Tibial nerve (tissue), 4 donors: ENCODE measurements at places on chromosomes 13 and 19. TPM values are rescaled to one million over a fixed set of nuclear protein-coding genes. Genes with fewer than 3 reads are reported as not detected.

The ZNF729 gene
- not detected for total RNA-seq

The SAMD1 gene
- total RNA-seq: 20.4 TPM

The FLT3 gene
- not detected for total RNA-seq

The OVOL3 gene
- not detected for total RNA-seq

The ZNF254 gene
- 17.4 TPM for total RNA-seq
